ENCODE measurements at places on chromosomes 6 and 20. TPM values are rescaled to one million over a fixed set of nuclear protein-coding genes. Genes with fewer than 3 reads are reported as not detected.

COL9A3 gene
- polyA plus RNA-seq: 0.34 TPM

ABHD16B gene
- polyA plus RNA-seq: not detected

GRCh38 chr6:117263353-117263927, 1.9 kb upstream of the VGLL2 start:
- no peak for DNase-seq

RNF144B gene
- polyA plus RNA-seq: 1.4 TPM

KCNQ5 gene
- 1.6 TPM for polyA plus RNA-seq

DNA sequence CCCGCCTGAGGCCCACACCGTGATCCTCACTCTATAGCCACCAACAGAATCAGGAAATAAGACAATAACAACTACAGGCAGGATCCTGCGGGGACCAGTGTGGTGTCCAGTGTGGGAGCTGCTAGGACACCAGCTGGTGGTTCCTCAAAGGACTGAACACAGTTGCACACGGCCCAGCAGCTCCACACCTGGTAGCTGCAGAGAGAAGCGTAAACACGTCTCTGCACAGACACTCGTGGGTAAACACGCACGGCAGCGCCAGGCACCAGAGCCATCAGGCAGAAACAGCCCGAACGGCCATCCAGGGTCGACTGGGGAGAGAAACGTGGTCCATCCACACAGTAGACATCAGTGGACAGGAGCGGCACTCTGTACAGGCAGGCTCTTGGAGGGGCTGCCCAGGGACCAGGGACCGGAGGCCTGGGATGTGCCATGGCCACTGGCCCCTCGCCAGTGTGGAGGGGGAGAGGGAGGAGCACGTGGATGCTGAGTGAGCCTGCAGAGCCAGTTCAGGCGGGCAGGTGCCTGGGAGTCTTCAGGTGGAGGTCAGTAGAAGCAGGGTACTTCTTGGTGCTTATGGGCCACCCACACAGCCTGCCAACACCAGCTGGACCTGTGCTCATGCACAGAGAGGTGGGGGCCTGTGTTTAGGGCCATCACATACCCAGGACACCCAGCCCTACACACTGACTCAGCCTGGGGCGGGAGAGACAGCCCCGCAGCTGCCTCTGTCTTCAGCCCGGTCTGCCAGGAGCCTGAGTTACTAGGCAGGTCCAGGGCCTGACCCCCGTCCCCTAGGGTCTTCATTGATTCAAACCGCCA, 7.4 kb upstream of the LAMA5 start:
- DNase-seq: no peak

DNA sequence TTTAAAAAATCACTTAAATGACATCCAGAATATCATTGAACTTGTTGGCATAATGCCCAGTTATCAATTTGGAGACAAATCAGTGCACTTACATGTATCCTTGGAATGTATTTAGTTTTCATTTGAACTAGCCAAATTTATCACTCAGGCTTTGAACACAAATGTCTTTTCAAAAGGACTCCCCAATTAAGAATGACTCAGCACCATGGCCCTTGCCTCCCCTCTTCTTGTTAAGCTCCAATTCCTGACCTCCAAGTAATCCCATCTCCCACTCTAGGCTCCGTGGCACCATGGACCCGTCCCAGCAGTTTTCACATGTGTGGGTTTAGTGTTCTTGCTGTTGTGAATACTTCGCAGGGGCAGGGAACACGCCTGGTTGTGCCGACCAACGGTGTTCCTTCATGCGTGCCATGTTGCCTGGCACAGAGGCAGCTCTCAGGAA, 2.7 kb downstream of the AKAP12 start:
- no peak for DNase-seq

PLN gene
- polyA plus RNA-seq: 0.10 TPM

GRCh38 chr20:46010491-46011391, 2.0 kb downstream of the MMP9 start:
- no peak for DNase-seq

DNA sequence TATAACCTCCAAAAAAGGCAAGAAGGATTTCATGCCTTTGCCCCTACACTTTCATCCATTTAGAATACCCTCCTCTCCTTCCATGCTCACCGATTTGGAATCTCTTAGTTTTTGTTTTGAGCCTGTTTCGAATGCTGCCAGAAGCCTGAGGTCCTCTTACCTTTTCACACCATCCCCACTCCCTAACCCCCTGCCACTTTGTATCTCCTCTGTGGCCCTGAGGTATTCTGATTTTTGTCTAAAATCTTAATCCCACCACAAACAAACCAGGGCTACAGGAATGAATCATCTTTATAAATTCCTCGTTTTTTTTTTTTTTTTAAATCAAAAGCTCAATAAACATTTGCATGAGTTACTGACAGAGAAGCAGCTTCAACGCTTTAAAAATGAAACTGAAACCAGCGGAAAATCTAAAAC, 1.6 kb upstream of the RPS12 start:
- DNase-seq: no peak

- peak; percentile 10 for DNase-seq
Observed at GRCh38 chr6:87483929-87484328, 11.2 kb downstream of the SLC35A1 start.

GRCh38 chr6:35240838-35241801, 18.4 kb upstream of the ZNF76 start:
- DNase-seq: no peak

ADGRB3 gene
- not detected for polyA plus RNA-seq

DNA sequence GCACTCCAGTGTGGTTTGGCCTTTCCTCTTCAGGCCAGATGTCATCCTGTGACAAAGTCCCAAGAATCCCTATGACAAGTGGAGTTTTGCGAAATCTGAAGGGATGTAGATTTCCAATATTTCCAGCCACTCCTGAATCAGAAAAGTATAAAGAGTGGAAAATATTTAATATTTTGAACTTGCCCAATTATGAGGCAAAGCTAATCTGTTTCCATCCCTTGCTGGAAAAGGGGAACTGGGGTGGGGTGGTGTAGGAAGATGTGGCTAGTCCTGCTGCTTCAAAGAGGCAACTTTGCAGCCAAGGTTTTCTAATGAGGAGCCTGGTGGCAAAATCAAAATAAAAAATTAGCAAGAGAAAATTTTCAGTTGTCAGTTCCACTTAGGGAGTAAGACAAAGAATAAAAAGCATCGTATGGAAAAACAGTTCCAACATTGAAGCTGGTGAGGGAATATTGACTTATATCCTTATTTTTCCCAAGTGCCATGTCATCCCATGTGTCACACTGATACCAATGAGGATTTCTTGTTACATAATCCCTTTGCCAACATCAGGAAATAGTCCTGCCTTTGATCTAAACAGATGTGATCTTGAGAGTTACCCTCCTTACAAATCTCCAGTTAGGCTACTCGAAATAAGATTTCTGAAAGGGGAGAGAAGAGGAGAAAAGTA, 480.0 kb upstream of the JARID2 start:
- no peak for DNase-seq

MPC1 gene
- 19.2 TPM for polyA plus RNA-seq

GRCh38 chr6:35500782-35501181, 3.9 kb upstream of the TEAD3 start:
- DNase-seq: peak; percentile 52

DNA sequence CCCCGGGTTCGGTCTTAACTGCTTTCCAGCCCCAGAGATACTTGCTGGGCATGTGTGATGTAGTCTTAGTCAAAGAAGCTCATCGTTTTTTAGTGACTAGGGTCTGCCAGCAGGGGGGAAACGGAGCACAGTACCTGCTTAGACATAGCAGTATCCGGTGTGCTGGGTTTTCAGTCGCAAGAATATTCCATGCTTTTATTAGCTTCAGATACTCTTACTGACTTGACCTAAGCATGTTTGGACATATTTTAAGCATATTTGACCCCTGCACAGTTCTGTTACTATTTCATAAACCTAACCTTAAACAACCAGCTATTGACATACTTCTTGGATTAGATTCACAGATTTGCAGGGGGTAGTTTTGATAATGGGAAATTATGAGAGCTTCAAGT, 3.0 kb downstream of the E2F3 start:
- no peak for DNase-seq

C6orf15 gene
- polyA plus RNA-seq: not detected

CCN6 gene
- 0.07 TPM for polyA plus RNA-seq

PRKN gene
- 0.42 TPM for polyA plus RNA-seq

DNA sequence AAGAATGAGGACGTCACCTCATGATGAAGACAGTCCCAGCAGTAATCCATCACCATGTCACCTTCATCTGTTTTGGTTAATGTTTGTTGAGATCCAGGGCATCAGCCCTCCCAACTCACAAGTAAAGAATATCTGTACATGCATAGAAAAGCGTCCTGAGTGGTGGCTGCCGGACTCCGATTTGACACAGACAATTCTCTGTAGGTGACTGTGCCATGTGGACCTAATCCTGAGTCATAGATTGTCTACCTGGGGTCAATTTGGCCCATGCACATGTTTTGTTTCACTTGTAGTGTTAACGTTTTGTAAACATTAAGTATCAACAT, 168.4 kb upstream of the UST start:
- DNase-seq: no peak

E2F1 gene
- 5.1 TPM for polyA plus RNA-seq

- no peak for DNase-seq
Observed at GRCh38 chr6:151881231-151881630, 73.7 kb downstream of the ESR1 start.

GRCh38 chr20:53940907-53941545, 129.4 kb downstream of the BCAS1 start:
- DNase-seq: peak; percentile 63

DNA sequence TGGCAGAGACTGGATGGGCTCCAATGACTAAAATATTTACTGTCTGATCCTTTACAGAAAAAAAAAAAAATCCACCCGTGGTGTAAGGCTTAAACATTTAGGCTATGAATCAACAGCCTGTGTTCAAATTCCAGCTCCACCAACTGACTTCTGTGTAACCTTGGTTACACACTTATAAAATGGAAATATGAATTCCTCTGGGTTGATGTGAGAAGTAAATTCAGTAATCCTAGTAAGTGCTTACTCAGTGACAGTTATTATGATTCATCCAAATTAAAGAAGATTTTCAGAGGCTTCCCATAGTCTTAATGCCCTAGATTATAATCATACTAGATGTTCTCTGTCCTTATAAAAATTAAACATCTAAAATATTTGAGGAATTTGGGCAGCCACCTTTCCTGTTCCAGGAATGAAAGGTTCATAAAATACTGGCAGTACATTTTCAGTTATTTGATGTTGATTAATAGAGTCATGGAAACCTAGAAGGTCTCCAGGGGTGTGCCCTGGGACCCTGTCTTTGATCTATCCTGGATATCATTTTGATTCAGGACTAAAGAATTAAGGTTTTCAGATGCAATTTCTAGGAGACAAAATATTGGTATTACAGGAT, 180.3 kb upstream of the ZNF217 start:
- peak; percentile 99 for DNase-seq

OR2J3 gene
- not detected for polyA plus RNA-seq

GRCh38 chr6:43671011-43671800, 16.4 kb downstream of the MRPS18A start:
- no peak for DNase-seq

- DNase-seq: no peak
Observed at GRCh38 chr6:33790379-33790778, 1.4 kb upstream of the LEMD2 start.

- DNase-seq: no peak
Observed at GRCh38 chr20:46108976-46109375, 9.1 kb upstream of the CD40 start.

KAT14 gene
- 9.8 TPM for polyA plus RNA-seq

MYB gene
- polyA plus RNA-seq: 0.11 TPM

GRCh38 chr6:104123227-104123626, 736.5 kb downstream of the HACE1 start:
- no peak for DNase-seq
